Fibroblast of lung (primary cell): ENCODE measurements at places on chromosomes 11 and 22. TPM values are rescaled to one million over a fixed set of nuclear protein-coding genes. Genes with fewer than 3 reads are reported as not detected.
A peak's percentile ranks its signal among the peaks of the same experiment; 100 is the strongest.

The SLC22A6 gene
- not detected in 2 replicates for total RNA-seq

The PLAAT5 gene
- 0.50 and 0.51 TPM in 2 replicates for total RNA-seq

The OR8A1 gene
- not detected in 2 replicates for total RNA-seq

The LRRN4CL gene
- 13.4 and 31.5 TPM in 2 replicates for total RNA-seq

DNA sequence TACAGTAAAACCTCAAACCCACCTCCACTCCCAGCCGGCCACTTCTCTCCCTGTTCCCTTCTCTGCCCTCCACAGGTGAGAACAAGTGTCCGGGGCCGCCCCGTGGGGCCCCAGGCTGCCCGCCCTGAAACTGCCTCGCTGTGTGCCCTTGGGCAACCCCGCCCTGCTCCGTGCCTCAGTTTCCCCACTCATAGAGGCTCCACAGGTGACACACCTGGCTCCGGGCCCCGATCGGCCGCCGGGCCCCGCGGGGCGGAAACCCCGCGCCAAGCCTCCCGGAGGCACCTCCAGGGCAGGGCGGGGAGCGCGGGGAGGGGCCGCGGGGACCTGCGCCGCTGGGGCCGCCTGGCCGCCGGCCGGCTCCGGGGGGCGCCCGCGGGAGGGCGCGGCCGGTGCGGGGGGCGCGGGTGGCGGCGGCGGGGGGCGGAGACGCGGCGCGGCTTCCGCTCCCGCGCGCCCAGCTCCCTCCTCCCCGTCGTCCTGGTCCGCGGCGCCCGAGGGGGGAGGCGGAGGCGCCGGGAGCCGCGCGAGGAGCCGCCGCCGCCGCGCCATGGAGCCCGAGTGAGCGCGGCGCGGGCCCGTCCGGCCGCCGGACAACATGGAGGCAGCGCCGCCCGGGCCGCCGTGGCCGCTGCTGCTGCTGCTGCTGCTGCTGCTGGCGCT, at the start of gene LRP5:
TSS of gene LRP5 (plus strand) at position 475 of the 663 bp plus-strand sequence. CDS start at position 599, 124 bp downstream.
- H3K27ac ChIP-seq, result peak within 1 kb of the TSS; percentile 14
- no peaks in the 10 kb centered on the region for H3K27me3 ChIP-seq
- H3K4me3 ChIP-seq, result peak within 1 kb of the TSS; percentile 78

- H3K4me3 ChIP-seq, result no peak overlapping the region
- no peak overlapping the region for H3K27ac ChIP-seq
- no peaks in the 10 kb centered on the region for H3K4me1 ChIP-seq
- peaks cover 9% of the 10 kb centered on the region for H3K27me3 ChIP-seq
- no peaks in the 10 kb centered on the region for H3K36me3 ChIP-seq
Measured at GRCh38 chr11:118217575-118217974, 7.2 kb downstream of the JAML start.

- H3K4me1 ChIP-seq, result peaks cover 4% of the 10 kb centered on the region
- H3K27ac ChIP-seq, result no peak overlapping the region
- no peak overlapping the region for H3K4me3 ChIP-seq
- H3K27me3 ChIP-seq, result no peaks in the 10 kb centered on the region
Measured at GRCh38 chr11:43930868-43931716, 11.3 kb upstream of the C11orf96 start.

DNA sequence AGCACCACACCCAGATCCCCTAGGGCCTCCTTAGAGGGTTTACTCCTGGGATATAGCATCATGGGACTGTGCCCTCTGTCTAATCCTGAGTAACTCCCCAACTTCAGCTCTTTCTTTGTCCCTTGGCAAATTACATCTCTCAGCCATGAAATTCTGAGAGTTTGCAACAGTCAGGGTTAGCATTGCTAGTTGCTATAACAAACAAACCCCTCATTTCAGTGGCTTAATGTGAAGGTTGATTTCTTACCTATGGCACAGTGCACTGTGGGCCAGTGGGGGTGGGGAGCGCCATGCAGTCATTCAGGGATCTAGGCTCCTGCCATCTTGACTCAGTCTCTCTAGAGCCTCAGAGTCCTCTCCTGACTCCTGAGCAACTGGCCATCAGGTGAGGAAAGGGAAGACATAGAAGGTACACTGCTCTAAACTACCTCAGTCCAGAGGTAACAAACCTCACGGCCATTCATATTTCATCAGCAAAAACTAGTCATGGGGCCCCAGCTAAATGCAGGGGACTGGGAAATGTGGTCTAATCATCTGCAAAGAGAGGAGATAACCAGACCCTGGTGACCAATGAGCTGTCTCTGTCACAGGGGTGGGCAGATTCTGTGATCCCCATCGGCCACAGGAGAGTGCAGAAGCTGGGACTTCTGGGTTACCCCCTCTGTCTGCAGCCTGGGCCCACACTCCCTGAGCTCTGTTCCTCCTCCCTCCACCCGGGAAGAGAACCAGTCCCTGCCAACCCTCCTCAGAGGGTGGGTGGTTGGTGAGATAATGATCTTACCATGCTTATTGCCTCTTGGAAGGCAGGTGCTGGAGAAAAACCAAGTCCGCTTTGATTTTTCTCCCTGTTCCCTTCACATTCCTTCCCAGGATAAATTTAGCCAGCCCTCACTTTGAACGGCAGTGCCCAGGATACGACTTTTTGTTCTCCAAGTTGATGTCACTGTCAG, 17.5 kb downstream of the PRG3 start:
- H3K36me3 ChIP-seq, result no peaks in the 10 kb centered on the region
- peaks cover 19% of the 10 kb centered on the region for H3K27me3 ChIP-seq

DNA sequence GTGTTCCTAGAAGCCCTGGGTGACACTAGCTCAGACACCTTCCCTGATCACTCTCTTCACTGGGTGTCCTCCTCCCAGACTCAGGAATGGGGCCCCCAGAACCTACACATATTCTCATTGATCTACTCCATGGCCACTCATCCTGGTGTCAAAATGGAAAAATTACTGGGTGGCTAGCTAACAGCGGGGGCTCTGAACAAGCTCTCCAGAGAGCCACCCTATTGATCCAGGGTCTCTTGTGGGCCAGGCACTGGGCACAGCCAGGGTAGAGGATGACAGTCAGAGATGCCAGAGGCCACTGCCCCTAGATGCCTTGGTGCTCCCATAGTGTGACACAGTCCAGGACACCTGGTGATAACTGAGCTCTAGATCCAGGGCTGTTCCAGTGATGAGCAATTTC, 393.1 kb downstream of the SOX6 start:
- H3K27ac ChIP-seq, result no peak overlapping the region
- peaks cover under 1% of the 10 kb centered on the region for H3K4me1 ChIP-seq
- H3K4me3 ChIP-seq, result no peak overlapping the region

DNA sequence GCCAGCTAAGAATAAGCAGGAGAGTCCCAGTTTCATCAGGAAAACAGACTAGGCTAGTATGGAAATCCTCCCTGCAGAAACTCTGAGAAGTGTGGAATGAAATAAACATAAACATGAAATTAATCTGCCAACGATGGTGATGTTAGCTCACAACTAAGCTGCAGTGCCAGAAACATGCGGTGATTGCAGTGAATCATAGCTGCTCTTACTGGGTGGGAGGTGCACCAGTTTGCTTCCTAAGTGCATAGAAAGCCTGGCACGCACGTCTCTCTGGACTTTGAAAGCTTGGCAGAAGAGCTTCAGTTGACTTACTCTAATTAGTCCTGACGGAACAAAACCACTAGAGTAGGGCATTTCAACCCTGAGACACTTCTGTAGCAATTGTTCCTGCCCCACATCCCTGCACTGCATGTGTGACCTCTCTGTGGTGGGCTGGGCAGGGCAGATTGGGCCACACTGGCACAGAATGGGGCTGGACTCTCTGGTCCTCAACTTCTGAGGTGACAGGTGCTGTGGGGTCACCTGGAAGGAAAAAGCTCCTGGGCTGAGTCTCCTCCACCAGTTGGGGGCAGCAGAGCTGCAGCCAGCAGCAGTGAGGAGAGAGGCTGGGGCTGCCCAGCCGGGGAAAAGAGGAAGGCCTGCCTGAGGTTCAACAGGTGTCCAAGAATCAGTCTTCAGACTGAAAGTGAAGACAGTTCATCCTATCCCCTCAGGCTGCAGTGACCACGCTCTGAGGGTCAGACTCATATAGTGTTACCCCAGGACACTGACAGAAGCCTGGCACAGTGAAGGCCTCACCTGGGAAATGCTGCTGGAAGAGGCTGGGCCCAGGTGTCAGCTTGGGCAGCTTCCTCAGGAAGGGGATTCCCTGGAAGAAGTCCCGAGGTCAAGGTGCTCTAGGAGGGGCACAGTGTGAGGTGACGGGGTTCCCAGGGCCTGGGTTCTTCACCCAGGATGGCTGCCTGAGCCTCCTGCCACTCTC, 40.5 kb downstream of the GGTLC2 start:
- H3K4me1 ChIP-seq, result peaks cover 6% of the 10 kb centered on the region
- H3K36me3 ChIP-seq, result no peaks in the 10 kb centered on the region
- peak; percentile 90 for DNase-seq

DNA sequence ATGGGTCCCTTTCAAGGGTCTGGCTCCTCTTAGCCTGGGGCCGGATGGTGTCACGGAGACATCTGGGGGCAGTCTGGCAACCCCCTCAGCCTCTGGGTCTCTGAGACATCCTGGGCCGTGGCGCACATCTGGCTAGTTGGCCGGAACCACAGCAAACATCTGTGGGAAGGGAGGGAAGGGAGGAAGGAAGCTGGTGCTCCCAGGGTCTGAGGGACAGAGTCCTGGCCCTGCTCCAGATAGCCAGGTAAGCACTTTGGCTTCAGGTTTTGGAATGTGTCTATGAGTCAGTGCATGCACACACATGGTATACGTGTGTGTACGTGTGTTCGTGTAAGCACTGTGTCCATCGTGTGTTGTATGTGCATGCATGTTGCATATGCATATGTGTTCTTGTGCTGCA, 225.1 kb downstream of the MN1 start:
- H3K36me3 ChIP-seq, result no peaks in the 10 kb centered on the region
- no peak for DNase-seq
- no peaks in the 10 kb centered on the region for H3K4me1 ChIP-seq
- no peak overlapping the region for H3K4me3 ChIP-seq
- peaks cover 27% of the 10 kb centered on the region for H3K27me3 ChIP-seq
- H3K27ac ChIP-seq, result no peak overlapping the region

DNA sequence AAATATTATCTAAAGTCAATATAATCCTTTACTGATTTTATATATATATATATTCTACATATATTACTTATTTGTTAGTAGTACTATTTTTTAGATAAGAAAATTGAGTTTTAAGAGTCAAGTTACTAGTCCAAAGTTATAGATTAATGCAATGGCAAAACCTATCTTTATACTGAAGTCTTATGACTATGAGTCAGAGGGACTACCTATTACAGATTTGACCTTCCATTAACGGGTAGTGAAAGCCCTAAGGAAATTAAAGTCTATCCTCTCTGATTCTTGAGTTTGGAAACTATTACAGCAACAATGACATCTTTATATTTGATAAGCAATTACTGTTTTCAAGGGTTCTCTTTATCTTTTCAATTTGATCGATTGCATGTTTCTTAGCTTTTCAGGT, 315.8 kb downstream of the CASP12 start:
- no peak for DNase-seq
- H3K4me1 ChIP-seq, result no peaks in the 10 kb centered on the region
- H3K36me3 ChIP-seq, result no peaks in the 10 kb centered on the region
- H3K4me3 ChIP-seq, result no peak overlapping the region
- no peaks in the 10 kb centered on the region for H3K27me3 ChIP-seq

DNA sequence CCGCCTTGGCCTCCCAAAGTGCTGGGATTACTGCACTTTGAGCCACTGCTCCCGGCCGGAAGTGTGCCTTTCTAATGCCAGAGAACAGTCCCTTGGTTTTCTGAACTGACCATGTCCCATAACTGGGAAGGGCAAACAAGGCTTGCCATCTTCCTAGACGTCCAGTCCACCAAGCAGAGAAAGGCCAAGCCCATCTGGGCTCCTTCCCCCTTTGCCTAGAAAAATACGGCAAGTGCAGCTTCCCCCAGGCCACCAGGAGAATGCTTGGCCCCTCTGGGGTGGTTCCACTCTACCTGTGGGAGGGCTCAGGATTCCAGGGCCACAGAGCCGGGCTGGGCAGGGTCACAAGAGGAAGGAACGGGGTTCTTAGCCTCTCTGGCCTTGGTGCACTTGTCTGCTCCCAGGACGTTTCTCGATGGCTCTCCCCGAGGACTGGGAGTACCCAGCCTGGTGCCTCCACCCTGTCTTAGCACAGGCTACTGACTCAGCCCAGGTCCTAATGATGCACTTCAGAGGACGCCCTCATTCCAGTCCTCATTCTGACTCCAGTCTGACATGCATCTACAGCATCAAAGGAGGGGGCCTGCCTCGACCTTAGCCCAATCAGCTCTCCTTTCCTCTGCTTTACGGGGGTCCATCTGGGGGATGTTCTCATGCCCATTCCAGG, 1.2 kb downstream of the USP2 start:
- H3K27ac ChIP-seq, result no peak overlapping the region
- no peak overlapping the region for H3K4me3 ChIP-seq
- H3K27me3 ChIP-seq, result peaks cover 6% of the 10 kb centered on the region
- no peak for DNase-seq

DNA sequence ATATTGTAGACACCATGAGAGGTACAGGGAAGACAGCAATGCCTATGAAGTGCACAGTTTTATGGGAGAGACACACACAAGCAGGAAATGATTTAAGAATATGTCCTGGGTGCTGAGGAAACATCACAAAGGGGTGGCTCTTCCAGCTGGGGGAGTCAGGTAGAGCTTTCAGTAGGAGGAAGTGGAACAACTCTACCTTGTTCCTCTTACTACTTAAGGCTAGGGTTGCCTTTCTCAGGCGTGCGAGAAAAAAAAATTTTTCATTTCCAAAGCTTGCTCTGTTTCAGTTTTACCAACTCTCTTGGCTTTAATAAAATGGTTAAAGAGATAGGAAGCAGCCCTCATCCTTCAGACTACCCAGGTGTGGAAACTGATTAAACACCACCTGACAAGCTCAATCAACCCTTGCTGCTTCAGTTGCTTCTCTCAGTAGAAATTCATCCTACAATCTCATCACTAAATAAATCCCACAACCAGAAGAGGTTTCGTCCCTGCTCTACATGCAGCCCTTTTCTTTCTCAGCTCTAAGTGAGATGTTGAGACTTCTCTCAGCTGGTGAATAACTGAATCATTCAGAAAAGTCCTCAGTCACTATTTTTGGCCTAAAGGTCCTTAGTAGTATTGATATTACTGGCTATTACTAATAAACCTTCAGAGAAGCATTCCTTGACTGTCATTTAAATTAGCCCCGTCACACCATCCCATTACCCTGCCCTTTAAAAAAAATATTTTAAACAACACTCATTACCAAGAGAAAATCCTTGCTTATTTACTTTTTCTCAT, 5.9 kb downstream of the ABTB2 start:
- peaks cover under 1% of the 10 kb centered on the region for H3K4me1 ChIP-seq
- no peak overlapping the region for H3K27ac ChIP-seq
- no peaks in the 10 kb centered on the region for H3K36me3 ChIP-seq
- DNase-seq, result no peak

DNA sequence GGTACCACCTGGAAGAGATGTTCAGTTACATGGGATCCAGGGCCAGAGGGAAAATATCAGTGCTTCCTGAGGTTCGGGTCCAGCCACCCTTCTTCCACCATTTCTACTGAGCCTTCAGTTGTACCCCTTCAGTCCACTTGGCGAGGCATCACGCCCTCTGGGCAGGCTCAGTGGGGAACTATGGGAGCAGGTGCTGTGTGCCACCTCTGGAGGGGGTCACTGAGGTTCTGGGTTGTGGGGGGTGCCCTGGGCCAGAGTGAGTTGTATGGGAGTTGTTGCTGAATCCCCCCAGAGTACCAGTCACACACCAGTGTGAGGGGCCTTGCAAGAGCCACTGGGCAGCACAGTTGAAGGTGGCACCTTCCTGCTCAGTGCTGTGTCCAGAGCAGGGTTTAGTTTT, 2.7 kb upstream of the SREBF2 start:
- H3K36me3 ChIP-seq, result no peaks in the 10 kb centered on the region
- H3K27ac ChIP-seq, result no peak overlapping the region
- no peak overlapping the region for H3K4me3 ChIP-seq
- no peaks in the 10 kb centered on the region for H3K27me3 ChIP-seq
- peaks cover 9% of the 10 kb centered on the region for H3K4me1 ChIP-seq

- H3K4me1 ChIP-seq, result no peaks in the 10 kb centered on the region
- DNase-seq, result no peak
- H3K4me3 ChIP-seq, result no peak within 1 kb of the TSS
- no peaks in the 10 kb centered on the region for H3K36me3 ChIP-seq
- H3K27ac ChIP-seq, result no peak within 1 kb of the TSS
- H3K27me3 ChIP-seq, result no peaks in the 10 kb centered on the region
Measured at GRCh38 chr11:55838452-55838851, at the start of gene OR5D16. Gene OR5D16, plus strand, starts transcription at chr11:55838752. Its CDS starts 0 bp downstream, at chr11:55838752.
